ENCODE measurements at places on chromosomes 12 and 14.

- DNase-seq, result no peak
Measured at GRCh38 chr12:124411953-124412645, 117.2 kb downstream of the RFLNA start.

DNA sequence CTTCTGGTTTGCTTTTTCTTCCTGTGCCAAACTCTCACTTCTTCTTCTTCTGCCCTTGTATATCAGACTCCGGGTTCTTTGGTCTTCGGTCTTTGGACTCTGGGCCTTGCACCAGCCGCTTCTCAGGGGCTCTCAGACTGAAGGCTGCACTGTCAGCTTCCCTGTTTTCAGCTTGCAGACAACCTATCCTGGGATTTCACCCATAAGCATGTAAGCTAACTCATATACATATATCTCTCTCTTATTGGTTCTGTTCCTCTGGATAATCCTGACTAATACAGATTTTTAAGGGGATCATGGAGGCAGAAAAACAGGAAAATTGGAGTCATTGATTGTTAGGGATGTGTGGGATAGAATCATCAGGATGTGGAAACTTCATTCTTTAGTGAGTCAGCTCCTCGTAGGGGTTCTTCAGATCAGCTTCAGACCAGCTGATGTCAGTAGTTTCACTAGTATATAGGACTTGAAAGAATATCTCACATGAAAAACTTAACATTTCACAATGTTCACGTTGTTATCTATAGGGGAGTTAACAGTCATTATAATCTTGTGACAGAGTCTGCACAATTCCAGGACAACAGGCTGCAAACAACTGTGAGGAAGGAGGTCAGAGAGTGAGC lies 102.9 kb downstream of the RASSF9 start:
- DNase-seq, result no peak

DNA sequence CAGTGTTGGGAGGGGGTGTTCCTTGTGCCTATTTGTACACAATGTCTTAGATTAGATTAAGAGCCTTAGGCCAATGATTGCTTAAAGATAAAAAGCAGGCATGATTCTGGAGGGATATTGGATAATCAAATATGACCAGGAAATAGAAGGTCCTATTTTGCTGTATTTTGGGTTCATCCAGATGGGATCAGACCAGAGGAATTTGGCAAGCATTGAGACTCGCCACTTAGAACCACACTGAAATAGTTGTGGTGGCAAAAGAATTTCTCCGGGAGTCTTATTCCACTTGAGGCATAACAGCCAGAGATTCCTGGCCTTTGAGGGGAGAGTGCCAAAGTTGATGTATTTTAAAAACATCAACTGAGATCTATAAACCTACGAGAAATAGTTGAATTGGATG lies 327.2 kb downstream of the RAD51B start:
- no peak for DNase-seq

- no peak for DNase-seq
Measured at GRCh38 chr14:65948302-65948701, 535.8 kb downstream of the FUT8 start.

DNA sequence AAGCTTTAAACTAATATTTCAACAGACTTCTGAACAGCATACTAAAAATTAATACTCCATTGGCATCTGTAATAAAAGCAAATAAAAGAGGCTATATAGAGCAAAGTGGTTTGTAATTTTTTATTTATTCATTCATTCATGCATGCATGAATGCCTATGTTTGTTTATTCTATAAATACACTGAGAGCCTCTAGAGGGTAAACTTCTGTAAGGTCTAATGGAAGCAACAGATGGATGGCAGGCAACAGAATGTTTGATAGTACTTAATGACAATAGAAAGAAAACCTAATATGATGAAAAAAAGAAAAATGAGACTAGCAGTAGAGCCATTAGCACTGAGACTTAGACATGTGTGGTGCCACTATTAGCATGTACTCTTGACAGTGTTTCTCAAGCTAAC lies 253.1 kb downstream of the CCDC91 start:
- no peak for DNase-seq

DNA sequence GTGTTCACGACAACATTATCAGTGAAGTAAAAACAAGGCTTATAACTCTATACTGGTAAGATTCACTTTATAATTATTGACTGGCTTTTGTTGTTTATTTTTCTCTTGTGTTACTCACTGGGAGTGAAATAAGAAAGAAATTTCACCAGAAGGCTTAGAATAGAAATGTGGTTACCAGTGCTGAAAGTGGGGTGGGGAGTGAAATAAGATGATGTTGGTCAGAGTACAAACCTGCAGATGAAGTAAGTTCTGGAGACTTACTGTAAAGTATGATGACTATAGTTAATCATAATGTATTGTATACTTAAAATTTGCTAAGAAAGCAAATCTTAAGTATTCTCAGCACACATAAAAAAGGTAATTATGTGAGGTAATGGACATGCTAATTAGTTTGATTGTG lies 198.4 kb downstream of the KLHL28 start:
- DNase-seq, result no peak

- no peak for DNase-seq
Measured at GRCh38 chr12:55901881-55902490, 25.7 kb downstream of the PYM1 start.

- no peak for DNase-seq
Measured at GRCh38 chr14:97902630-97903029, 1105.4 kb downstream of the VRK1 start.

- DNase-seq, result no peak
Measured at GRCh38 chr14:20732979-20733635, 12.6 kb upstream of the EDDM3A start.

DNA sequence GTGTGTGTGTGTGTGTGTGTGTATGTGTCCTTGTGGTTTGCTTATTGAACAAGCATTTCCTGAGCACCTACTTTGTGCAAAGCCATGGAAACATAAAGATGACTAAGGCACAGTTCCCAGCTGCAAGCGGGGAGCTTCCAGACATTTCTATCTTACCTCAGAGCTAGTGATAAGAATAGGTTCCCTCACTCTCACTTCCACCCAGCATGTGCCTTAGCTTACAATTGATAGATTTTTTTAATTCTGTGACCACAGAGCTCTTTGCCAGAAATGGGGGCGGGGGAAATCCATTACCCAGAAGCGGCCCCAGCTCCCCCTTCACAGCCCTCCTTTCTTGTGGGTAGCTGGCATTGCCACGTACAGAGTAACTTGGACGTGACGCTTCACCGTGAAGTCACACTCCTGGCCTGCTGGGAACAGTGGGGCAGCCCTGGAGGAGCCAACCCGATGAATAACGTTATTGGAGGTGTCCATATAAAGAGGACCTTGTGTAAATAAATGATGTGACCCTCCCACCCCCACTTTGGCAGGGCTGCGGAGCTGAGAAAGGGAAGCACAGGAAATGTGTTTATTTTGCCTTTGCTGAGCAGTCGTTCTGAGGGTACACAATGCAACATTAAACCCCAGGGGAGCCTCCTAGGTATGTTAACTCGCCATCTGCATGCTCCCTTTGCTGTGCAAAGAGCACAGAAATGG lies 238.9 kb downstream of the CHST11 start:
- no peak for DNase-seq

GRCh38 chr12:172732-173161 lies 41.2 kb downstream of the SLC6A12 start:
- no peak for DNase-seq

GRCh38 chr12:20883288-20883687 lies 72.8 kb downstream of the SLCO1B3 start:
- no peak for DNase-seq

DNA sequence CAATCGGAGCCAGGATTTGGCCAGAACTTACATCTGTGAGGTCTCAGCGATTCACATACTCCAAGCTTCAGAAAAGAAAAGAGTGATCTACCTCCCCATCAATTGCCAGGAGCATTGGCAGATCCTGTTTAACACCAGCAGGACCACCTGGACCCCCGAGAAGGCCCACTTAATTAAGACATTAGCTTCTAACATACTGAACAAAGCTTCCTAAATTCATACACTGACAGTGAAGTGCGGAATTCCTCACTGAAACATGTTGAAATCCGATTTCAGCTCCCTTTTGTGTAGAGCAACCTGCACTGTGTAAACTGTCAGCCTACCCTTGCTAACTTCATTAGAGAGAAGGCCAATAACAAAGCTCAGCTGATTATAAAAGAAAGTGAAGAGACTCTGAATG lies 274.0 kb downstream of the NOVA1 start:
- DNase-seq, result no peak

GRCh38 chr12:113244478-113244958 lies 23.3 kb downstream of the TPCN1 start:
- DNase-seq, result no peak

GRCh38 chr12:59084511-59085375 lies 164.4 kb upstream of the LRIG3 start:
- peak; percentile 6 for DNase-seq

DNA sequence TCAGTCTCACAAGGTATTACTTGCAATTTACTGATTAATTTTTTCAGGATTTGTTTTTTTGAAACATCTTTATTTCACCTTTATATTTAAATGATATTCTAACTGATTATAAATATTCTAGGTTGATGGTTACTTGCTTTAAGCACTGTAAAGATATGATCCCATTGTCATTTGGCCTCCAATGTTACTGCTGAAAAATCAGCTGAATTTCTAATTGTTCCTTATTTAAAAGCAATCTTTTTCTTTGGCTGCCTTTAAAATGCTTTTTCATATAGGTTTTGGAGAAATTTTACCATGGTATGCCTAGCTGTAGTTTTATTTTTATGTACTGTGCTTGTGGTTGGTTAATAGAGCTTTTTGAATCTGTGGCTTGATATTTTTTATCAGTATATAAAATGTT lies 275.6 kb upstream of the PPFIA2 start:
- no peak for DNase-seq

DNA sequence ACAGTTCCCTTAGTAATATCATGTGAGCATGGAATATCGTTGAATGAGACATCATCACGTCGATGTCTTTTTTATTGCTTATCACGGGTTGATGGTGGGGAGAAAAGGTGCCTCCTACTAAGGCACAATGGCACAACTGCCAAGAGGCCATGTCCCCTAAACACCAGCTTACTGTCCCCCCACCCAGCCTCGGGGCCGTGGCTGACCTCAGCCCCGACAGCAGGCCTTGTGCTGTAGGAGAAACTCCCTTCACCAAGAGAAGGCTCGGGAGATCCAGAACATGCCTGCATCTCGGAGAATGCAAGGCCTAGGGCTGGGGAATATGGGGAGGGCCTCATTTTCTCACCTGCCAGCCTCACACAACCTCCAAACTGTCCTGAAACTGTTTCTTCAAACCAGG lies 22.8 kb downstream of the ZFP36L1 start:
- DNase-seq, result no peak

- DNase-seq, result no peak
Measured at GRCh38 chr12:16344269-16344668, 3.2 kb upstream of the MGST1 start.

GRCh38 chr14:24978862-24979724 lies 70.9 kb downstream of the STXBP6 start:
- DNase-seq, result no peak

DNA sequence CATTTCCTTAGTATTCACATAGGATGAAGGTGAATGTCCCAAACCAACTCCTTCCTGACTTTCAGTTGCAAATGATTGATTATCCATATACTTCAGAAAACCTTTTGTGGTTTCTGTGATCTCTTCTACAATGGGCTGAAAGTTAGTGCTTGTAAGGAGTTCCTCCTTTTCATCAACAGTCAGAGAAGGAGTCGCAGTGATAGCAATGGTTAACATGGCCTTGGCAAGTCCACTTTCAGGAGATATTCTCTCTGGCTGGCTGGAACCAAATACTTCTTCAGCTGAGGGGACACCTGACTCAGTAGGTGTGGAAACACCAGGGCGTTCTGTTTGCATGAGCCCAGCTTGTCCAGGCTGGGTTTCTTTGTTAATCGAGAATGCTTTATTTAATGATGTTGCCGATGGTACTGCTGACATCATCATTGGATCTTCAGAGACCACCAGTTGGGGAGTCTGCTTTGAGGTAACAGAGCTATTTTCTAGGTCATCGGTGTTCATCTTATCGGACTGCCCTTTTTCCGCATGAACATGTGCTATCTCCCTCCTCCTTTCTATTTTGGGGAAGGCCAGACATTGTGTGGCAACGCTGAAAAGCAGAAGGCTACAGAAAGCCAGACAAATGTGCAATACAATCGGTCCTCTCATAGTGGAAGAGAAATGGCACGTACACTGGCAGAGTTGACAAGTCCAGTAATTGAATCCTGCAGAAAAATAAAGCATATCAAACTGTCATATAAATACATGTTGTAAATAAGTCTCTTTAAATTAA lies 13.1 kb downstream of the ARMH4 start:
- no peak for DNase-seq

DNA sequence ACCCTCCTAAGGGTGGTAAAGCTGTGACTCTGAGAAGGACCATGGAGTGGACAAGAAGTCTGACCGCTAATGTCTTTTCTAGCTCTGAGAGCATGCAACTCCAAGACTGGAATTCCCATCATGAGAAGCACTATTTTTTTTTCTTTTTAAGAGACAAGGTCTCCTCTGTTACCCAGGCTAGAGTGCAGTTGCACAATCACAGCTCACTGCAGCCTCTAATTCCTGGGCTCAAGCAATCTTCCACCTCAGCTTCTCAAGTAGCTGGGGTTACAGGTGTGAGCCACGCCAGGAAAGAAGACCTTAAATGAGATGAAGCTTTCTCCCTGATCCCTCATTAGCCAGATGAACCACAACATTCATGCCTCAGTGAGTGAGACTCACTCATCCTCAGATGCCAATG lies 19.2 kb downstream of the VDR start:
- DNase-seq, result no peak

DNA sequence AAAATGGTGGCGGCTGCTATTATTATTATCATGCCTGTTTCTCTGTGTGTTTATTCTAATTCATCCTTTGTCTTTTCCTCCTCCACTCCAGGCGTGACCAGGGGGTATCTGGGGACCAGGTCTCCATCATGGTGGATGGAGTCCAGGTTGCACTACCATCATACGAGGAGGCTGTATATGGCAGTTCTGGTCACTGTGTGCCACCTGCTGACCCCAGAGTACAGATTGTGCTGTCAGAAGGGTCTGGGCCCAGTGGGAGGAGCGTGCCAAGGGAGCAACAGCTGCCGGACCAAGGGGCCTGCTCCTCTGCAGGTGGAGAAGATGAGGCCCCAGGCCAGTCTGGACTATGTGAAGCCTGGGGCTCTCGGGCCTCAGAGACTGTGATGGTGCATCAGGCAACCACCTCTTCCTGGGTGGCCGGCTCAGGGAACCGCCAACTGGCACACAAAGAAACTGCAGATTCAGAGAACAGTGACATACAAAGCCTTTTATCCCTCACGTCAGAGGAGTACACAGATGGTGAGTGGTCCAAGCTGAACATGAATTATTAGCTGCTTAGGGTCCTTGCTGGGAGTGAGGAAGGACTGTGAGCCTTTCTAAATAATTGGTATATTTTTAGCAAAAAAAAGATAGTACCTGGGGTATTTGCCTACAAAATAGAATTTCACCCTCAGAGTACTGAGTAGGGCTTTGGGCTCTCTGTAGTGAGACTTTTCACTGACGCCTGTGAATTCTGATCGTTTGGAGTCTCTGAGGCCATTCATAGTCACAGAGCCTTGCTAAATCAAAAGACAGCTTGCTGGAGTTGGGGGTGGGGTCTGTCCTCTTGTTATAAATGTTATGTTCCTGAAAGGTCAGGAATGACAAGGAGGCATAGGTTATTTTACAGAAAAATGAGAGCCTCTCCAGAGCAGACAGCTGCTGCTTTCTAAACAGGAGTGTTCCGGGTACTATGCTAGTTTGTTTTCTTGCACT lies 58.1 kb upstream of the SRSF5 start:
- DNase-seq, result no peak

GRCh38 chr12:105674871-105675699 lies 344.6 kb downstream of the C12orf75 start:
- no peak for DNase-seq
